ENCODE measurements at places on chromosomes 11 and 22. TPM values are rescaled to one million over a fixed set of nuclear protein-coding genes. Genes with fewer than 3 reads are reported as not detected.
A peak's percentile ranks its signal among the peaks of the same experiment; 100 is the strongest.

DNA sequence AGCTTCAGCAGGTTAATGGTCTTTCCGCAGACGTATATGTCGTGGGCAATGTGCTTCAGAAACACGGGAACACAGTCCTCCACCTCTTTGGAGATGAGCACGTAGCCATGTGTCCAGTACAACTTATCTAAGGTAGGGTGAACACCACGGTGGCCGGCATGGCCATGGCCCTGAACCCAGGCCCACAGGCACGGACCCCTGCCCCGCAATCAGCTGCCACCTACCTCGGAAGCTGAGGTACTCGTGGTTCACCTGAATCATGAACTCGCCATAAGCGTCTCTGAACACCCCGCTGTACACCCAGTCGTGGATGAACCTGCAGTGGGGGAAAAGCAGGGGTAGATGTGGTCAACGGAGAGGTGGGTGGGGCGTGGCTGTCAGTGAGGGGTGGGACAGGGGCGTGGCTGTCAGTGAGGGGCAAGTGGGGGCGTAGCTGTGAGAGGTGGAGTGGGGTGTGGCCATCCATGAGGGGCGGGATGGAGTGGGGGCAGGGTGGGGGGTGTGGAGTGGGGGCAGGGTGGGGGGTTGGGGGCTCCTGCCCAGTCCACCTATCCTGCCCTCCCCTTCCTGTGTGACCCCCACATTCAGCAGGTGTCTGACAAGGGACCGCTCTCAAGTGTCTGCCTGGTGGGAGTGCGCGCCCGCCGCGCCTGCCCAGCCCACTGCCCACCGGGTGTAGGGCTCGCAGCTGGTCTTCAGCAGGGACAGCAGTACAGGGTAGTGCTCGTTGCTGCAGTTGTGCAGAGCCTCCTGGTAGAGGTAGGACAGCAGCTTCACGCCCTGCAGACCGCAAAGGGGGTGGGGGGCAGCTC lies 18.6 kb downstream of the TUBGCP6 start:
- H3K27ac ChIP-seq = no peak overlapping the region
- H3K4me1 ChIP-seq = no peaks in the 10 kb centered on the region
- peaks cover 22% of the 10 kb centered on the region for H3K36me3 ChIP-seq
- DNase-seq = no peak
- H3K27me3 ChIP-seq = no peaks in the 10 kb centered on the region

Gene OR56B4
- total RNA-seq = not detected

DNA sequence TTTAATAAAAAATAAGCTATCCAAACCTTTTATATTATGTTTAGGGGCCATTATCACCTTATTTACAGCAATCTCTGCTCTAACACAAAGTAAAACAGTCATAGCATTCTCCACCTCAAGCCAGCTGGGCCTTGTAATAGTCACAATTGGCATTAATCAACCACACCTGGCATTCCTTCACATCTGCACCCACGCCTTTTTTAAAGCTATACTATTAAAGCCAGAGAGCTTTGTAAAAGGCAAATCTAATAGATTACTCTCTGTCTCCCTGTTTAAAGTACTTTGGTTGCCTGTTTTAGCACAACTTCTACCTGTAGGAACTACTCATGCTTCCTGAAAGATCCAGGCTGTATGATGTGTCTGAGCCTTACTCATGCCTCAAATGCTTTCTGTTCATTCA lies 113.1 kb downstream of the CSNK2A3 start:
- H3K36me3 ChIP-seq = no peaks in the 10 kb centered on the region
- peaks cover 18% of the 10 kb centered on the region for H3K4me1 ChIP-seq
- no peak overlapping the region for H3K4me3 ChIP-seq
- no peaks in the 10 kb centered on the region for H3K27me3 ChIP-seq

GRCh38 chr11:61745781-61746441 lies 6.5 kb upstream of the MYRF start:
- H3K4me3 ChIP-seq = no peak overlapping the region
- no peaks in the 10 kb centered on the region for H3K36me3 ChIP-seq
- H3K27ac ChIP-seq = no peak overlapping the region
- no peaks in the 10 kb centered on the region for H3K27me3 ChIP-seq
- peaks cover 3% of the 10 kb centered on the region for H3K4me1 ChIP-seq
- peak; percentile 56 for DNase-seq
